Coronary artery (tissue), 2 donors: ENCODE measurements at places on chromosomes 13 and 19.

DNA sequence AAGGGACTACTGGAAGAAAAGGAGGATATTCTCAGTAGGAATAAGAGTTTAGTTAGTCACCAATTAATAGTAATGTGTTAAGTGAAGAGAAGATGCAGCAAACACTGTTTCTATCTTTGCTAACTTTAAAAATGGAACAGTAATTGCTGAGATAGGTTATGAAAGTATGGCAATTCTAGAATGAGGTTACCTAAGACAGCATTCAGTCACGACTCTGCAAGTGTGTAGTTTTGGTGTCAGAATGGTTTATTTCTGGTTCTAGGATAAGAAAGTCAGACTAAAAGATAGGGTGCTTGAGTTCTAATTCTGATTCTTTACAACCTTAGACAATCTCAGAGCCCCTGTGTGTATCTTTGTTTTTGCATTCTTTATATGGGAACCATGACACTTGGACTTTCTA is 138.1 kb downstream of the POU4F1 start:
- no peak for DNase-seq

- no peak for DNase-seq
Measured at GRCh38 chr13:24348385-24348784, 39.0 kb downstream of the C1QTNF9 start.

- DNase-seq = no peak
Measured at GRCh38 chr13:60169239-60170031, 5.7 kb upstream of the DIAPH3 start.

GRCh38 chr13:60757501-60758215 is 360.6 kb downstream of the TDRD3 start:
- DNase-seq = no peak
